ENCODE measurements at places on chromosomes 6 and 20.

DNA sequence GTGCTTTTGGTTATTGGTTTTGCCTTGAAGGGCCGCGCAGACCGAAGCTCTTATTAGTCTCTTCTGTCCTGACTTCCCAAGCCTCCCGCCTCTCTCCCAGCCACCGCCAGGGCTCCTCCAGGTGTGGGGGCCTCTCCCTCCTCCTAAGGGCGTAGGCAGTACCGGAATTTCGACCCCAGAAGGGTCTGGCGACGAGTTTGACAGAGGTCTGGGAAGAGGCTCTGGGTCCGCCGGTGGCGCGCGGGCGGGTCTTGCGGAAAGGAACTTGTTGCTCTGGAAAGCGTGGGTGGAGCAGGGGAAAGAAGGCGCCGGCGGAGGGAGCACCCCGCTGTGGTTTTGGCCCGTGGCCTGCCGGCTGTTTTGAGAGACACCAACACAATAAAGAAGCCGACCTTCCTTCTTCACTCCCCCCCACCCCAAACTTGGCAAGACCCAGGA lies 1.8 kb downstream of the PCSK2 start:
- DNase-seq: no peak

- no peak for DNase-seq
Observed at GRCh38 chr20:51354769-51355319, 187.7 kb downstream of the NFATC2 start.

DNA sequence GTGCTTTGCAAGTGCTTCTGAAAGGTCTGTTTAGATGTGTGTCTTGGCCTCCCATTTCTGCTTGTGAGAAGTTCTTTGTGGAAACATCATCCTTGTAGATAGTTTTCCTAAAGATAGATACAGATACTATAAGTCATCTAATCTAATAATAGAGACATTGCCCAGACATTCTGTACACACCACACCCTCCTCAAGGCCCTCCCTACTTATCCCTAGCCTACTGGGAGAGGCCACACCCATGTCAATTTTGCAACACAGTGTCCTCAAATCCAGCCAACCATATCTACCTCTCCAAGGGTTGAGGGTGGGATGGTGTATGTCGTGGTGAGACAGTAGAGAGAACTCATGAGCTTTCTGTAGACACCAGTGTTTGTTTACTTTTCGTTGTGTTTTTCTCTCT lies 6.2 kb downstream of the KDM1B start:
- DNase-seq: no peak

GRCh38 chr6:35360349-35361138 lies 18.2 kb downstream of the PPARD start:
- no peak for DNase-seq

DNA sequence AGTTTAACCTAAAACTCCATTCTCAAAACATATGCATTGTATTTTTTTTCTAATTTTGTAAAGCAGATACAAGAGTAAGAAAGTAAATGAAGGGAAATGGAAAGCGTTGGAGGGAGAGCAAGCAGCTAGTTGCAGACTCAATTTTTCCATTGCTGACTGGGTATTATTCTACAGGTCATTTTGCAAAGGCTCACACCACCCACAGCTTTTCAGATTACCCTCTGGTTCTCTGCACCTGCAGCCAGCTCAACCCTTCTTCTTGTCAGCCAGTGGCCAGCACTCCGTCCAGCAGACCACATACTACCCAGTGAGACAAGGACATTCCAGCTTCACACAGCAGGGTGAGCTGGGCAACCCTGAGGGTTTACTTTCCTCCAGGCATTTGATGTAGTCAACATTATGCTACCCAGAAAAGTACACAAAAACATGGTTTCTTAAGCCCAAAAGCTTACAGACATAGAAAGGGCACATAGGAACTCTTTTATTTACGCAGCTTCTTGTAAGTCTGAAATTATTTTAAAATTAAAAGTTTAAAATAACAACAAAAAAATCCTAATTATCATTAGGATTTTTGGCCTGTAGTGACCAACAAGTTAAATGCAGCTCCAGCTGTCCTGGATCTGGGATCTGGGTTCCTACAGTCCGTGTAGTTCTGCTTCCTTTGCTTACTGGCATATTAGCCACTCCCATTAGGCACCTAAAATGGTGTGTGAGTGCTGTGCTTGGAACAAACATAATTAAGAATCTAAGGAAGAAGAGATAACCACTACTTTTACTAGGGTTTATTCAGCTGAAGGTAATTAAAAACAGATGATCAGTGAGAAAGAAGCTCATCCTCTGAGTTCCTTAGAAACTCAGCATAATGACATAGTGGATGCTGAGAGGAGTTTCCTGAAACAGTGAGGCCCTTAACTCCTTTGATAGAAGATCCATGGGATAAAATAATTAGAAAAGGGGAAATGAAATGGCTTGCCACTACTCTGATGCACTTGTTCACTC lies 185.3 kb downstream of the PKHD1 start:
- DNase-seq: no peak

DNA sequence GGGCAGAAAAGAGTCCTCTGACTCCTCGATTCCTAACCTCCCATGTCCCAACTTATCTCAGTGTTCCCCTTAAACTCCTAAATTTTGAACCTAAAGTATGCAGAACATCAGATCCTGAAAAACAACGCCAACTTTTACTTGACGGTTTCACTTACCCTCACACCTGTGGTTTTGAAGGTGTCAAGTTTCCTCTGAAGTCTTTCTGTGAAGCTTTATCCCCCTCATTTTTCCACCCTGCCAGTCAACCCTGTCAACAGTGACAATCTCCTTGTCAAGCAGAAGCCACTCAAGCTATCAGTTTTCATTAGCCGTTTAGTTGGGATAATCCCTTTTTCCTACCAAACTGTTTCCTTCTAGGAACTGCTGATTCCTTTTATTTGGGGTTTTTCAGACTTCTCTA lies 245.4 kb upstream of the PREP start:
- no peak for DNase-seq
